ENCODE measurements at places on chromosomes 3 and 15. TPM values are rescaled to one million over a fixed set of nuclear protein-coding genes. Genes with fewer than 3 reads are reported as not detected.

CASR gene
- total RNA-seq, result not detected

SHF gene
- 1.4 TPM for total RNA-seq

- peak; percentile 53 for DNase-seq
Measured at GRCh38 chr3:63349583-63350573, 71.8 kb downstream of the SYNPR start.

- DNase-seq, result no peak
Measured at GRCh38 chr3:24160424-24161095, 215.5 kb downstream of the NR1D2 start.

DNA sequence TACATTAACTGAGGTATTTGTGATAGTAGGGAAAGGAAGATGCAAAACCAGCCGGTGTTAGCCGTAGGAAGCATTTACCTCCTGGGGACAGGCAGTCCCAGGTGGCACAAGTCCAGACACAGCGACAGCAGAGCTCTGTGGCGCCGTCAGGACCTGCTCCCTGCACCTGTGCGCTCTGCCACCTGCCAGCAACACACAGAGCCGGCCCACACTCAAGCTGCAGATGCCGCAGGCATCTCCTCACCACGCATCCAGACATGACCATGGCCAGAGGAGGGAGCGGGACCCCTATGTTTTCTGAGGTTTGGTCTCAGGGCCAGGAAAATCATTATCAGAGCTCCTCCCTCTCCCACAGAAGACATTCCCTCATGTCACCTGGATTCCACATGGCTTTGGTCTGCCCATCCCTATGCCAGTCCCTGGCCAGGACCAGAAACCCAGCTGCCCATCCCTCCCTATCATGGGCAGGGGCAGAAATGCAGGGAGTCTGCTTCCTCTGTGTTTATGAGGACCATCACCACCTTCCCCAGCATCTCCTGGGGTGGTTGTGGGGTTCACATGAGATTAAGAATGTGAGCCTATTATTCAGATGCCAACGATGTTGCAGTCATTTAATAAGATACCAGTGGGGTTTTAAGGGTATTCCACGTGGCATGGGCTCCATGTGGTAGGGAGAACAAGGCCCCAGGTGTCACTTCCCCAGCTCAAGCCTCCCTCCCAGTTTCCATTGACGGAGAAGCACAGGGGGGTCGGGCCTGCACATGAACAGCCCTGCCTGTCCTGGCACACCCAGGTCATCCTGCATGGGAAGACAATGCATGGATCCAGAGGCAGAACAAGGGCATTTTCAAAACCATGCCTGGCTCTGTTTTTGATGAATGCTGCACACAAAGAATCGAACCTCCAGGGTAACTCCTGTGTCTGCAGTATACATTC, 251.1 kb downstream of the OCA2 start:
- DNase-seq, result no peak

DNA sequence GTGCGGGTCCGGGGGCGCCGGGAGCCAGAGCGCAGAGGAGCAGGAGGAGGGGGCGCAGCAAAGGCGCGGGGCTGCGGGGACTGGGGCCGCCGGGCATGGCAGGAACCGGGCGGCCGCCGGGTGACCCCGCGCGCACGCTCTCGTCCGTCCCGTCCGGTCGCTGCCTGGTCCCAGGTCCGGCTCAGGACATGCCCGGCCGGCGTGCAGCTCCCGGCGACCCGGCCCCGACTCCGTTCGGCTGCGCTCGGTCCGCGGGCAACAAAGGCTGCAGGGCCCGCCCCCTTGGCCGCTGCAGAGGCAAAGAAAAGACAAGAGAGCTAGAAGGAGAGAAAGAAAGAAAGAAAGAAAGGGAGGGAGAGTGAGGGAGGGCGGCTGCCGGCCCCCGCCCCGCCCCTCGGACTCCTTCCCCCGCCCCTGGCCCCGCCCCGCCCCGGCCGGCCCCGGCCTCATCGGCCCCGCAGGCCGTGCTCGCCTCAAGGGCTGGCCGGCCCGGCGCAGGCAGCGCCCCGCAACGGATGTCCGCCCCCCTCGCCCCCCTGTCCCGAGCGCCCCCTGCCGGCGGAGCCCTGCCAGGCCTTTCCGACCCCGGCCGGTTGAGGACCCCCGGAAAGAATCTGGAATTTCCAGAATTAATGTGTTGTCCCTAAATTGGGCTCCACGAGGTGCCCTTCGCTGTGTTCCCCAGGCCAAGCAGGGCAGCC, at the start of gene ADAMTS7:
TSS of gene ADAMTS7 (minus strand) at position 341 of the 701 bp plus-strand sequence. CDS start at position 97, 244 bp downstream.
- peak; percentile 96 for DNase-seq

DNA sequence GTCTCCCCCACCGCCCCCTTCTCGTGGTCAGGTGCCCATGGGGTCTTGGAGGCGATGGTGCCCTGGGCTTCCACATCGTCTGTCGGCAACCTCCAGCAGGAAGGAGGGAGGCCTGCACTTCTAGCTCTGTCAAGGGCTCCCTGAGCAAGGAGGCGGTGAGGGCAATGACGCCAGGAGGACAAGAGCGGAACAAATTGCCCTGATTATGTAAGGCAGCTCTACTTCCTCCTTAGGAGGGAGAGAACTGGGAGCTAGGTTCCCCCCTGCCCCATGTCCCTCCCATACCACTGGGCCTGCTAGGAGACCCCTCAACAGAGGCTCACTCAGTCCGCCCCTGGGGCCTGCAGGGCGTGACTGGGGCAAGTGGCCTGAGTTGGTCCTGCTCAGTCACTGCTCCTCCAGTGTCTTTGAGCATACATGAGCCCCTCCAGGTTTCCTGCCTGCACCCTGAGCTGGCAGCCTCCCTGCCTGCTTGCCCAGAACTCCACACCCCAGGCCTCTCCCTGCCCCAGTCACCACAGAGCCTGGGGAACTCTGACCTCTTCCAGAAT, 56.1 kb downstream of the CACNA2D2 start:
- peak; percentile 89 for DNase-seq

DNA sequence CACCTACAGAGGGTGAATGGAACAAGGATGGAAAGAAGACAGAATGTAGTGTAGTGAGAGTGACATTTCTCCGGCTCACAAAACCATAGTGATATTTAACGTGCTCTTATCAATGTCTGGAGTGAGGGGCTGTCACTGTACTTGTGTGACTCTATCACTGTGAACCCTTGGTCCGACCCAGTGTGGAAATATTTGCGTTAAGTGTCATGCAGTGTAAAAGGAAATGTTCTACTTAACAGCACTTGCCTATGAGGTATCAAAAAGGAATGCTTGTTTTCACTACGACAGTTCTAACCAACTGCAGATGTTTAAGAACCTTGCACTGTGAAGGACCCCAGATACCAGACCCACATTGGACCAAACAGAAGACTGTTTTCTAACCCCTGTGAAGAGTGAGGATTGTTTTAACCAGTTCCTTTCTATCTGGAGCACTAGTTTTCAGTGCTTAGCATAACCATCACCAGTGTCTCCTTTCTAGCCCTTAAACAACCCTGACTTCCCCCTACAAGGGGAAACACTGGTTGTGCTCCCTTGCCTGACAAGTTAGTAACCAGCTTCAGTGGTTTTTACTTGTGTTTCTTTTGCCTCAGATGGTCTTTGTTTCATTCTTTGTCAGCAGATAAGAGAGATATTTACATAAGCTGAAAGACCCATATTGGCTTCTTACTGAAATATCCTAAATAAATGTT, 144.7 kb upstream of the ABHD17C start:
- no peak for DNase-seq

DNA sequence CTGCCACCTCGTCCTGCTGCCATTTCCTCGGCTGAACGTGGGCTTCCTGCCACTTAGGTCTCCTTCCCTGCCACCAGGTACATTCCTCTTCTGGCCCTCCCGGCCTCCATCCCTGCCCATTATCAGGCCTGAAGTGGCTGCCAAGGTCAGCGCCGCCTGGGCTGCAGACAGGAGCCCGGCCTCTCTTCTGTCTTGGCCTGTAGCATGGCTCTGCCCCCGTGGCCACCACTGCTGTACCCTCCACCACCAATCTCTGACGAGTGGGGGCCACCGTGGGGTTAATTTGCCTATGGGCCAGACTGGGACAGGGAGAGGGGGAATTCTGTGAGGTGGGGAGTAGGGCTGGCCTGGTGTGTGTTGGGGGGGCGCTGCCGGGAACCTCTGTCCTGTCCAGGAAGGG, 2.0 kb upstream of the BAHD1 start:
- peak; percentile 64 for DNase-seq

DNA sequence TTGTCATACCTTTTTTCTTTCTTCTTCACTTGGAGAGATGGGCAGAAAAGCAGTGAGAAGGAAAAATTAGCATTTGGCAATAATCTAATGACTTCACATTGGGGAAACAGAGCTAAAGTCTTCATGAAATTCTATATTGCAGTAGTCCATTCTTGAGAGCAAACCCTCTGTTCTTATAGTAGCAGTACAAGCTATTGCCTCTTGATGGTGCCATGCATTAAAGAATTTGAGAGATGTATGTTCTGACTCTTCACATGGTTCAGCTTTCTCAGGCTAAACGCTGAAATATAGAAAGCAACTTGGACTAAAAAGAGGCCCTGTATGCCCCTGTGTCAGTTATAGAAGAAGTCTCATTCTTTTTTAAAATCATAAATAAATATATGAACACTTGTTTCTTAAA, 36.0 kb downstream of the PHLDB2 start:
- no peak for DNase-seq

- no peak for DNase-seq
Measured at GRCh38 chr3:169133178-169134161, 530.0 kb downstream of the MECOM start.

GRCh38 chr3:13569641-13570390, 20.9 kb downstream of the FBLN2 start:
- no peak for DNase-seq

DNA sequence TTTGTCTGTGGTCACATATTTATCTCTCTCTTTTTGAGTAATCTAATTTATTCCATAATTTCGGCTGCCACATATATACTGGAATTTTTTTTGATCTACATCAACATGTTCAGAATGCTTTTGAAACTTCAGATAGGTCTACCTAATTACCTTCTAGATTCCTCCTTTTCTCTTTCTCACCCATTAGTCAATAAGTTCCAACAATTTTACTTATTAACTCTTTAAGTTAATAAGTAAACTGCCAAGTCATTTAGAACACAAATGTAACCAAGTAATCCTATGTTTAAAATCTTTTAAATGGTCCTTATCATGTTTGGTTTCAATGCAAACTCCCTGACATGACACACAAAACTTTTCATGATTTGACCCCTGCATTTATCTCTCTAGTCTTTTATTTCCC, 410.5 kb downstream of the UNC13C start:
- DNase-seq, result no peak

- DNase-seq, result no peak
Measured at GRCh38 chr3:125477701-125478100, 42.3 kb downstream of the SNX4 start.

DNA sequence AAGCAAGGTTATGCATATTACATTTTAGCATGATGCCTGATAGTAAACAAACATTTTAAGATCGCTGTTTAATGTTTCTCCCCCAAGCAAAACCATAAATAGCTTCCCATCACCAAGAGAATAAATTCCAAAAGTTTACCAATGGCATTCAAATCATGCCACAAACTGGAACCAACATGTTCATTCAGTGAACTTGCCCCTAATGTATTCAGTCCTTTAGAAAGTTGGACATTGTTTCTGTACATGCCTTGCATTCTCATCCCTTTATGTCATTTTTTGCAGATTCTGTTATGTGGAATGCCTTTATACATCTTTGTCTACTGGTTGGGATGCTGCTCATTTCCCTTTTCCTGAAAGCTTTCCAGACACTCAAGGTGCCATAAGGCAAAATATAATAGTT, 105.5 kb downstream of the PYDC2 start:
- DNase-seq, result no peak

DNA sequence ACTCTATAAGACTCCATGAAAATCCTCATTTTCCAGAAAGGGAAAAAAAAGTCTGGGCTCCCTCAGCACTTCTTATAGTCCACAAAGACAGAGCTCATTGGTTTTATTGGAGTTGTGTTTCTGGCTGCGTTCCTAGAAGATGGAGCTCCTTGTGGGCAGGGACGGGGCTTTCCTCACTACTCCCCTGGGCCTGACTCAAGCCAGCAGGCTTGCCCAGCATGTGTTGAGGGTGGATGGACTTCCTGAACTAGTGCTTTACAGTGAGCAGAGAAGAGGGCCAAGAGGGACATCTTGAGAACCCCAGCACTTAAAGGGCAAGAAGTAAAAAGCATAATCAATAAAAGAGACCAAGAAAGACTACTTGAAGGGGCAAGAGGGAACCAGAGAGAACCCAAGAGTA, 43.2 kb upstream of the EPHB1 start:
- DNase-seq, result no peak

DNA sequence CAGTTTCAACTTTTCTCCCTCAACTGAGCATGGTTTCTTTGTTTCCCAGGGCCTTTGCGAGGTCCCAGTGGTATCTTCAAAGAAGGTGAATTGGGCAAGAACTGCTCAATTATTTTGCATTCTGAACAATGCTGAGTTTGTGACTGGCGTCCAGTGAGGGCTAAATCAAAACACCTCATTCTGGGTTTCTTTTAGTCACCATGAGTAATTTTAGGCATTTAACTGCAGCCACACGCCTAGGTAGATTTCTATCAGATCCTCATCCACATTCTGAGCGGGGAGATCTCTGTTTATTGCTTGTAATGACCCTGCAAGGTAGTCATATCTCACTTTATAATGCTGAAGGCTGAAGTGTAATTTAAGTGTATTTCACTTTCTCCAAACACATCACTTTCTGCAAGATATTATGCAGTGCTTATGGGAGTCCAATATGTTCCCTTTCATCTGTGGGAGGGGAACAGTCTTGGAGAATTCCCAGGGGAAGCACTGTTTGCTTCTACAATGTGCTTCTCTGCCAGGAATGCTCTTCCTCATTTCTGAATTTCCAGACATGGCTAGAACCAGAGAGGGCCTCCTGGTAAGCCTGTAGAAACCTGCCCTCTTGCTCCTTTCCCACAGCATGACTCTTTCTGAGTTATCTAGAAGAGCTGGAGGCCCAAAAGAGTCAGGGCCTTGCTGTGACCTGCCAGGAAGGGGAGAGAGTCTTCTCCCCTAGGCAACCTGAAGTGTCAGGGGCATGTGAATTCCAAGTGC, 91.7 kb downstream of the FRMD4B start:
- no peak for DNase-seq

DNA sequence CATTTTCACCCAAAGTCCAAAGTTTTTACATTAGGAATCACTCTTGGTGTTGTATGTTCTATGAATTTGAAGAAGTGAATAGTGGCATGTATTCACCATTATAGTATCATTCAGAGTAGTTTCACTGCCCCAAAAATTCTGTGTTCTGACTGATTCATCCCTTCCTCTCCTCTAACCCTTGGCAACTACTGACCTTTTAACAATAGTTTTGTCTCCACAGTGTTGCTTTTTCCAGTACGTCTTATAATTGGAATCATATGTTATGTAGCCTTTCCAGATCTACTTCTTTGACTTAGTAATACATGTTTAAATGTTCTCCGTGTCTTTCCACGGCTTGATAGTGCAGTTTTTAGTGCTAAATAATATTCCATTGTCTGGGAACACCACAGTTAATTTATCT, 379.0 kb upstream of the SGO1 start:
- DNase-seq, result no peak

- DNase-seq, result no peak
Measured at GRCh38 chr3:165254812-165255211, 58.6 kb upstream of the SLITRK3 start.

DNA sequence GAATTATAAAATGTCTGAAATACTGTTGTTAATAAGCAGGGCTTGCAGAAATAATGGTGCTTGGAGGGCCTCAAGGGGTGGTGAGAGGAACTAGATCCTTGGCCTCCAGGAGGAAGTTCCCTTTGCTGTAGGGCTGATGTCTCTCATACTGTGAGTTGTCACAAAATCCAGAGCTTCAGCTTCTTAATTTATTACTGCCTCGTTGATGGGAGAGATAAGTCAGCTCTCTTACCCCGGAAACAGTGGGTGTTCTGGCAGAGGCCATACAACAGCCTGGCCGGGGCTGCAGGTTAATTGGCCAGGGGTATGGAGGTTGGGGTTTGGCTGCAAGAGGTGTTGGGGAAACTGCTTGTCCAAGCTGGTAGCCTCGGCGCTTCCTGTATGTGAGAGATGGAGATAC, 15.5 kb downstream of the MAPKAPK3 start:
- no peak for DNase-seq
